B cell (primary cell): ENCODE measurements at places on chromosomes 11 and 22.

DNA sequence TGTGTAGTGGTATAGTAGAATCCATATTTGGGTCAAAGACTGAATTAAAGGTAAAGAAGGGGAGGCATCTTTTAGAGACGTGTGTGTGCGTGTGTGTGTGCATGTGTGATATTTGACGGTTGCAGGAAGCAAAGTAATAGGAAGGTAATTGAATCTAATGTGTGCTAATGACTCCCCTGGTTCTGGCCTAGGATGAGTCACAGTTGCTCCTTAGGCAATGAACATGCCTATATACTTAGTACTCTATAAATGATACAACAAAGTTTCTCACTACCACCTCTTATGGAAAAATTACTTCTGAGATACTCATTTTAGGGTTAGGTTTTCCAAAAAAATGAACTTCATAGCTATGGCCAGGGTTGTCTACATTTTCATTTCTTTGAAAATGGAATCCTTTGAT, 409.6 kb downstream of the GUCY1A2 start:
- DNase-seq = no peak

- no peak for DNase-seq
Measured at GRCh38 chr11:73461335-73461840, 85.2 kb downstream of the RELT start.

DNA sequence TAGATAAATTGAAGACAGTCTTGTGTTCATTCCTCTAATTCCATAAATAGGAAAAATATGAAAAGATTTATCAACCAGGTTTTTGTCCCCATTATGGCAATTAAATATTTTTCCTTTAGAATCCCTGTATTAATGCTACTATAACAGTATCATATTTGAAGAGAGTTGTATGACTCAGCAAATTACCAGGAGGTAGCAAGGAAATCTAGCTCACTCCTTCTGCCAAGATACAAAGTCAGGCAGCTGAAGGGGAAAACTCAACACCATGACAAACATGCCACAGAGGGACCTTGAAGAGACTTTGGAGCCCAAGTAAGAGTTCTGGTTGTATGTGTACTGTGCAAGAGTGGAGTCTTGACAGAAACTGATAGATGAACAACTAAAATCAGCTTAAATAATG, 143.3 kb downstream of the GUCY1A2 start:
- DNase-seq = no peak

- DNase-seq = no peak
Measured at GRCh38 chr22:46072981-46073682, 77.2 kb upstream of the PPARA start.

- DNase-seq = no peak
Measured at GRCh38 chr22:24305260-24305692, 34.6 kb downstream of the SPECC1L start.

DNA sequence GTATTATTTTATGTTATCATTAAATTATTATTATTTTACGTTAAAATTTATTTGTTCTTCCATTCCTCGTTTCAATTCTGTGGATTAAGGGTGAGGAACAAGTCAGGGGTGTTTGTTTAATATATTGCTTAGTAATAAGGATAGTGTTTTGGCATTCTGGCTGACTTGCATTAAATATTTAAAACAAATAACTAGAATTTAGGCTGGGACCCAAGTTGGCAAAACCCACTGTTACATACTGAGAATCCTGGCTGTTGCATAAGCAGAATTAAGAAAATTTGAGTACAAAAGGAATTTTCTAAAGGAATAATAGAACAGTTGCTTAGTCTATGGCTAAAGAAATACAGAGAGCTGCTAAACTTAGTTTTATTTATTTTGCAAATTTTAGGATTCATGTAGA, 196.4 kb downstream of the GUCY1A2 start:
- DNase-seq = no peak

DNA sequence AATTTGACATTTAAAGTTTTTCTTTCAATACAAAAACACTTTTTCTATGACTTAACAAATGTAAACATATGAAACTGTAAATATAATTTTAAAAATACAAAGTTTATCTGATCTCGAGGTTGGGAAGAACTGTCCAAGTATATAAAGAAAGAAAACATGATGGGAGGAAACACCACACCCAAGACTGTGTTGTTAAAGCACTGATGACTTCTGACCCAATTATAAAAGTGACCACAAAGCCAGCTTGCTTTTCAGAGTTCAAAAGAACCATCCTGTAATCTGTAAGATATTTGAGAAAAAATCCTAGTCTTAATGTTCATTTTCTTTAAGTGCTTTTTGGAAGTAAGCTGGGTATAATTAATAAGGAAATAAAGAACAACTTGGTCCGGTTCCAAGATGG, 15.6 kb downstream of the CEP57 start:
- no peak for DNase-seq

DNA sequence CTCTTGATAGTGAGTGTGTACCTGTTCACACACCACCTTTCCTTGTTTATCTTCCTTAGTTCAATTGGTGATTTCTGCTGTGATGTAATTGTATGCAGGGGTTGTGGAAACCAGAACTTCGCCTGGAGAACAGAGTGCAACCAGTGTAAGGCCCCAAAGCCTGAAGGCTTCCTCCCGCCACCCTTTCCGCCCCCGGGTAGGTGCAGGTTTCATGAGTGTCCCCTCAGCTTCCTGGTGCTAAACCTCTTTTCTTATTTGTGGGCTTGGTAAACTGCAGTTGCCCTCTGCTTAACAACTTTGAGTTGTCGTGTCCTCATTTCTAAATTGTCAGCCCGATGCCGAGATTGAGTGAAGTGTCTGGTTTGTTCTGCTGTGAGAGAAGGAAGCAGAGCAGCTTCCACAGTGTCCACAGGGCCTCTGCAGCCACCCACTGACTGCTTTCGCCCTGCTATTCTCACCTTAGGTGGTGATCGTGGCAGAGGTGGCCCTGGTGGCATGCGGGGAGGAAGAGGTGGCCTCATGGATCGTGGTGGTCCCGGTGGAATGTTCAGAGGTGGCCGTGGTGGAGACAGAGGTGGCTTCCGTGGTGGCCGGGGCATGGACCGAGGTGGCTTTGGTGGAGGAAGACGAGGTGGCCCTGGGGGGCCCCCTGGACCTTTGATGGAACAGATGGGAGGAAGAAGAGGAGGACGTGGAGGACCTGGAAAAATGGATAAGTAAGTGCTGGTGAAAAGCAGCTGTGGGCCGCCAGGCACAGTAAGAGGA, 7.1 kb upstream of the GAS2L1 start:
- no peak for DNase-seq

DNA sequence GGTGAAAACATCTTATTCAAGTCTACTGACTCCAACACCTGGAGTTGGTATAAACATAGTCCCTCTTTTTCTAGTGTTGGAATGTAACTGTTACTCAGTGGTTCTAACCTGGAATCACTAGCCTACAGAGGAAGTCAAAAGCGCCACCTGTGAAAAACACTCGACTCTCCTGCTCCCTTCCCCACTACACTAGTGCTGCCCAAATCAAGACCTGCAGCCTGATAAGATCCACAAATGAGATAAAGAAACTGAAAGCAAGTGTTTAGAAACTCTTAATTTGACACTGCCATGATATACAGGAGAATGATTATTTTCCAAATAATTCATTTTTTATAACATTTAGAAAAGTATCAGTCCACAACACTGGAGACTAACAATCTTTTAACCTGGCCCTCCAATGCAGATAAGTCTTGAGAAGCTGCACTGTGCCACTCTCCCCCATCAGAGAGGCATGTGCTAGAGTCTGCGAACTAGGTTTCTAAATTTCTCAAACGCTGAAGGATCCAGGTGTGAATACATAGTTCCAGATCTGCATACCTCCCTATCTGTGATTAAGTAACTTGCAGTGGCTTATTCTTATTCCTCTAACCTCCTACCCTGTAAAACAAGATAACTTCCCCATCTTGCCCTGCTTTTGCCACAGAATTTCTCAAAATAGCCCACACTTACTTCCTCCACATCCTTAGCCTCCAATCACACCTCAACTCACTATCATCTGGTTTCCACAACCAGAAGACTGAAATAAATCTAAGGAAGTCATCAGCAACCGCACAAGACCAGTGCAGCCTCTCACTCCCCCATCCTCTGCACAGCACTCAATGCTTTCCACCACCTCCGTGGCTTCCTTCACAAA, 88.1 kb downstream of the RRAS2 start:
- DNase-seq = peak; percentile 52

GRCh38 chr22:30483169-30483568, 11.4 kb upstream of the SEC14L3 start:
- no peak for DNase-seq

DNA sequence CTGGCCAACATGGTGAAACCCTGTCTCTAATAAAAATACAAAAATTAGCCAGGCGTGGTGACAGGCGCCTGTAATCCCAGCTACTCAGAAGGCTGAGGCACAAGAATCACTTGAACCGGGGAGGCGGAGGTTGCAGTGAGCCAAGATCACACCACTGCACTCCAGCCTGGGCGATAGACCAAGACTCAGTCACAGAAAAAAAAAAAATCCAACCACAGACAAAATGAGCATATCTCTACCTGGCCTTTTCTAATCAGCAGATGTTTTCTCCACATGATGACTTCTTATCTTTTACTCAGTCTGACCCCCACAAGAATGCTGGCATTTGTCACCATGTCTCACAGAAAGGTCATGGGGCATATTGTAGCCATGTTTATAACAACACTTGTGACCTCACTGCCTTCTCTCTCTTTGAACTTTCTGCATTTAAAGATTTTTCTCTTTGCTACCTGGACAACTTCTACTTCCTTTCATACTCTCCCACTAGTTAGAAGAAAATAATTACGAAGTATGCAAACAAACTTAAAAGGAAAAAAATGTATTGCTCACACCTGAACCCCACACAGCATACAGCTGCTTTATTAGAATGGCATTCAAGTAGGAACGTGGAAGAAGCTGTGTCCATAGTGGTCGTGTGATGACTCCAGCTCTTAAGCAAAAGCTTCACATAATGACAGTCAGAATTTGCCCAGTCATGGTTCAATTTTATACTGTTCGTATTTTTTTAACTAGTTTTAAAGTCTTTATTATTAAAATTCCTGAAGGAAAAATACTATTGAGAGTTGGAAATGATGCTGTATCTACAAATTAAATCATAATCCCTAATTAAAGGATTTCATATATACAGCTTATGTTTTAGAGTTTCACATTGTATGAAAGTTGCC, 65.4 kb downstream of the ZC3H12C start:
- DNase-seq = no peak

DNA sequence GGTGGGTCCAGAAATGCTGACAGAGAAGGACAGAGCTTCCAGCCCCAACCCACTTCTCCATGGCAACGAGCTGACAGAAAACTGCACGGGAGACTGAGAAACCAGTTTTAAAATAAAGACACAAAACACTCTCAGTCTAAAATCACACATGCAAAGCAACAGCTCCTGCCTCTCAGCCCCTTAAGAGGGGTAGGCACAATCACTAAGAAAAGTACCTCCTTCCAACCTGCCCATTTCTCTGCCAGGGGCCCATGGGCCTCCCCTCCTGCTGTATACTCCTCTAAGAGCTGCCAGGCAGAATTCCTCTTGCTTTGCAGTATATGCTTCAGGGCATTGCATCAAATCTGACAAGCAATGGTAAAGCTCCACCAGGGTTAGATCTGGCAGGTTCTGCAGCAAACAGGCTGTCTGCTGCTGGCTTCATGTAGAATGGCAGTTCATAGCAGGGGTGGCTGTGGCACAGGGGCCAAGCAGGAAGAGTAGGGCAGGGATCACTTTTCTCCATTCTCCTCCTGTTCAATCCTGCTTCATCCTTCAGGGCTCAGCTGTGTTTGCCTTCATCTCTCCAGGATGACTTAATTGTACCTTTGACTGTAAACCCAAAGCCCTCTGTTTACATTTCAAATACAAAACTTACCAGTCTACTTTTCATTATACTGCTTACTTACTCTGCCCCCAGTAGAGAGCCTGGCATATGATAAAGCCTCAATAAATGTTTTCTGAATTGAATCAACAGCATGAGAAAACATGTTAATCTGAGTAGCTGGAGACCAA, 77.7 kb downstream of the KCNC1 start:
- DNase-seq = no peak

DNA sequence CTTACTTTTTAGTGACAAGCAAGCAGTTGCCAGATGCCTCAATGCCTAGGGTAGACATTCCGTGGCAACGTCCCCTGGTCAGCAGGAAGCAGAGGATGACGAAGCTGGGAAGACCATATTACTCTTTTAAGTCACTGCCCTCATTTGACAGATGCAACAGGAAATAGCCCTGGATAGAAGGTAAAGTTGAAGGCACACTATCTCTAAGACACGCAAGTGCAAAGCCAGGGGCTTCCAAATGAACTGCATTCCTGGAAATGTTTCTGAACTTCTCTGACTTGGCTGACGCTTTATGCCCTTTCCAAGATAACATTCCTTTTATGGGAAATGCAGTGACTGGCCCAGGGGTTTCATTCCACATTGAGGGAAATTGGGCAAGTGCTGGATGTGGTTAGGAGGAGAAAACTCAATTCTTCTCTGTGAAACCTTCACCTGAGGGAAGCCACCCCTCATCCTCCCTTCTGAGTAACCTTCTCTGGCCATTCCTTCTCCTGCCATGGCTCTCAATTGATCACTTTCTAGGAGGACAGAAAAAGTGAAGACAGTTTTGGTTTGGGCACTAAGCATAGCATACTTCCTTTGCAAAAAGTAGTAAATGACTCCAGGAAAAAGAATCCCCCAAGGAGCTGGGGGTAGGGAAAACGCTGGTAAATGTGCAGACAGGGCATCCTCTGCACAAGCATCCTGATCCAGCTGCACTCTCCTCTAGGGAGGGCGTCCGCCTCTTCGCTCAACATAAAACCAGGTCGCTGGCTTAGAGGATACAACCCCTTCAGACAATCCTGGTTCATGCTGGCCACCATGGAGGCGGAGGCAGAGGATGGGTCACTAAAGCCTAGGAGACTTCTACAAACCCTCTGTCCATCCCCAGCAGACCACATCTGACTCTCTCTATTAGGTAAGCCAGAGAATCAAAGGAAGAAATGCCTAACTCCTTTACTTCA, 14.5 kb downstream of the PCSK7 start:
- DNase-seq = no peak

GRCh38 chr11:121194731-121195596, 93.9 kb downstream of the TECTA start:
- DNase-seq = peak; percentile 77

DNA sequence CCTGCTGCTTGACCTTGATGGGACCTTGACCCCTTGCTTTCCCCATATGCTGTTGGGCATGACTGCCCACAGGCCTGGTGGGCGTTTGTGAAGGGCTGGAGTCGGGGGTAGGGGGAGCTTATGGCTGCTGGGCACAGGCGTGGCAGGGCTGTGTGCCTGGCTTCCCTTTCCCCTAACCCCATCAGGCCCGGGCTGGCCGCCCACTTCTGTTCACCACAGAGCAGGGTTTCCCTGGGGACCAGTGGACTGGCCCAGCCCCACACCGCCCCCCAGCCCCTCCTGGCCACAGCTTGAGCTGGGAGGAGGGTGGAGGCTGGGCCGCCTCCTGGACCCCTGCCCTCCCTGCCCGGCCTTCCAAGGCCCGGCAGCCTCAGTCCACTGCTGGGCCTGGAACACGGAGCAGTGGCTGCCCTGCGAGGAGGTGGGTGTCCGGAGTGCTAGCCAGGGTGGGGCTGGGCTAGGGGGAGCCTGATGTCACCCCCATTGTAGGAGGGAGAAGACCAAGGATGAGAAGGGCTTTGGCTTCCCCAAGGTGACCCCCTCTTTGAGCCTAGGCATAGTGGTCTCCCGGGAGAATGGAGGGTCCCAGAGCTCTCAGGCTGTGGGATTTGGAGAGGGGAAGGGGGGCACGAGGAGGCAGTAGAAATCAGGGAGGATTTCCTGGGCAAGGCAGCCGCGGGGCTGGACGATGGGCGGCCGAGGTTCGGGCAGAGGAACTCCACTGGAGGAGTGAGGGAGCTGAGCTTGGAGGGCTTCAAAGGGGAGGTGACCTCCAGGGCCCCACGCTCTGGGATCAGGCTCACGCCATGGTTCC, at the start of gene AIFM3:
Gene AIFM3 (plus strand): TSS at position 373 of the 814 bp plus-strand sequence. CDS start 690 bp downstream, outside the sequence.
- peak; percentile 17 for DNase-seq
